AG08395 (cell line): ENCODE measurements at places on chromosomes 4 and X.

DNA sequence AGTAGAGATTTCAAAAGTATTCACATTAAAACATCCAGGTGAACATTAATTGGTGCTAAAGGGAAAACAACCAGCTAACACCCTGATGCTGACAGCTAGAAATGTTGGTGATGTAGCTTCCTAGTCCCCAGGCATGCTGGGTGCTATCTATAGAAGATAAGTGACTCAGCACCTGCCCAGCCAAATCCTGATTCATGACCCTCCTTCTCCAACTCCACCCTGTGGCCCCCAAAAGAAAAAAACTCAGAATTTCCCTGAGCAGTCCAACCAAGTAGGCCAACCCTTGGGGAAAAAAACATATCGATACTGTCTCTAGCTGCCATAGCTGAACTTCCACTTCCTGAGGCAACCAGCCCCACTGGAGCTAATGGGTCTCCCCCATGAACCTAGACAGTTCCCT, 197.6 kb upstream of the KLF3 start:
- DNase-seq: no peak

GRCh38 chrX:11059933-11060332, 51.2 kb upstream of the HCCS start:
- DNase-seq: no peak

GRCh38 chr4:160299177-160299576, 1196.3 kb downstream of the RAPGEF2 start:
- DNase-seq: no peak

DNA sequence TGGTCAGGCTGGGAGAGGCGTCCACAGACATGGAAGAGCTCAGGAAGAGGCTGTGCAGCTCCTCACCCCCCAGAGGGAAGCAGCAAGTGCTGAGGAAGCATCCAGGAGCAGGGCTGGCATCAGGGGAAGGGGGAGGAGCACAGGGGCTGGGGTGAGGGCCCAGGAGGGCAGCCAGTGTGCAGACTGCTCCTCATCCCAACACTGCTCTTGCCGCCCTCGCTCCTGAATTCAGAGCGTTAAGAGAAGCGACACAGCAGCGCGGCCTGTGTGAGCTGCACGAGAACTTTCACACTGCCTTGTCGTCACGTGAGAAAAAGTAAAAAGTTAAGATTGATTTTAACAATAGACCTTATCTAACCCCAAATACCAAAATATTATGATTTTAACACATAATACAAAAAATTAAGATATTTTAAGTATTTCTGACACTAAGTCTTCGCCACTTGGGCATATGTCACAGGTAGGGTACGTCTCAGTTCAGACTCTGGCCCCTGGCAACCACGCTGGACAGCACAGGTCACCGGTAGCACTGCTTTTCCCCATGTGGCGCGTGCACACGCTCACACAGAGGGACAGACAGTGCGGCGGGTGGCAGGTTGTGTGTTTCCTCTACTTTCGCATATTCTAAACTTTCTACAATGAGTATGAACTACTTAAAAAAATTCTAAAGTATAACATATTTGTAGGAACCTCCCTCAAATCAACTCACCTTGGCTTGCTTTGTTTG, 19.7 kb downstream of the NOP14 start:
- DNase-seq: no peak

DNA sequence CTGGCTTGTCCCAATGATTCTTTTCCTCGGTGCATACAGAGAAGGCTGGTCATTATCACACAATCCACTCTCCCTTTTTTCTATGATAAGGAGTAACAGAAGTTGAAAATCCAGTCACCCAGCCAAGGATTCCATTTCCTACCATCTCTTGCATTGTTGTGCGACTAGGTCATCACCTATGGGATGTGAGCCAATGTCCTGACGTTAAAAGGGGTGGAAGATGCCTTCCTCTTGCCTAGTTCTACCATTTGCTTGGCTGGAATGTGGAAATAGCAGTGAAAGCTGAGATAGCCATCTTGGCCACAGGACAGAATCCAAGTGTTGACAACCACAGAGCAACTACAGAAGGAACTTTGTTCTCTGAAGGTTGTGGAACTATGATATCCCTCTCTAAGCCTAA, 132.2 kb upstream of the KIT start:
- peak; percentile 91 for DNase-seq

DNA sequence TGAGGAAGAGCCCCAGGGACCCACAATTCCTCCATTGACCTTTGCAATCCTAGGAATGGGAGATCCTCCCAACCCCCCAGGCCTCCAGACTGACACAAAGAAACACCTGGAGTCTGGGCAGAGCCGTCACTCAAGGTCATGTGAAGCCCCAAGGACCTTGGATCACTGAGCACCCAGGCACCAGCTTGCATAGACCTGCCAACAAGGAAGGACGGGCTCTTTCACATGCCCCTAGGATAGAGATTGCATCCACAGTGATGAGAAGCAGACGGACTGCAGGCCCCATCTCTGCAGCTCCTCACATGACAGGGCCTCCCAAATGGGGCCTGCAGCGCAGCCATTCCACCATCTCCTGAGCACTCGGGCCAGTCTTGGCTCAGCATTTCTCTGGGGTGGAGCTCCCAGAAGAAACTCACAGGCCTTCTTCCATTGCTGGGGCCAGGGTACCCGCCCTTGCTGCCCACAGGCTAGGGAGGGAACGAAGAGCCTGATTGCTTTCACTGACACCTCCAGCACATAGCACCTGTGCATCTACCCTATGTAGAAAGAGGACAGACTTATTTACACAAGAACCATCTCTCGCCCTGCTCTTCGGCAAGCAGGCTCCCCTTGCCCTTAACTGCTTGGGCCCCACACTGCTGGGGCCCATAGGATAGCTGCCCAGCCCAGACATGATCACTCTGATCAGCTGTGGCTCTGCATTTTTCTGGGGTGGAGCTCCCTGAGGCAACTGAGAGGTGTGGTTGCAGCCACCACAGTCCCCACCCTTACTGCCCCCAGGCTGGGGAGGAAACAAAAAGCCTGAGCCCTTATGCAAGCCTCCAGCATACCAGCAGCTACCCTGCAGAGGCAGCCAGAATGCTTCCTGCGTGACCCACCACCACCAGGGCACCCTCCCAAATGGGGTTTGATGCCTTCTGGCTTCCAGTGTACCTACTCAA, 185.7 kb upstream of the ZCCHC13 start:
- DNase-seq: no peak

DNA sequence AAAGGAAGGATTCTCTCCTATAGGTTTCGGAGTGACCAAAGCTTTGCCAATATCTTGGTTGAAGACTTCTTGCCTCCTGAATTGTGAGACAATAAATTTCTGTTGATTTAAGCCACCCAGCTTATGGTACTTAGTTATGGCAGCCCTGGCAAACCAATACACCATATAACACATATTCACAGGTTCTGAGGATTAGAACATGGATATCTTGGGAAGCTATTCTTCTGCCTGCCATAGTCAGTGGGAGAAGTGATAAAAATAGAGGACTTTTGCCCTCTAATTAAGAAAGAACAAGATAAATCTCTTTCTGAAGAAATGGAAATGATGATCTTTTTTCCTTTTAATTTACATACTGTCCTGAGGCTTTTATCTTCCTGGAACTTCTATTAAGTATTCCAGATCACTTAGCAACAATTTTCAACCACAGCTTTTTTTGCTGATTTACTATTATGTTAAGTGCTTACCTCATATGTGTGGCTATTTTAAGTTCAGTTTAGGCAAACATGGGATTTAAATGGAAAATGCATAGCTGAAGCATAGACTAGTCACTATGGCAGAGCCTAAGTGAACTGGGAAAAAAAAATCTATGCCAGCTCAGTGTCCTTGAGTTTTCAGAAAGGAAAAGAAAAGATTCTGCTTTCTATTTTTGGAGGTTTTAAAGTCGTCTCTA, 381.7 kb downstream of the STPG2 start:
- no peak for DNase-seq

DNA sequence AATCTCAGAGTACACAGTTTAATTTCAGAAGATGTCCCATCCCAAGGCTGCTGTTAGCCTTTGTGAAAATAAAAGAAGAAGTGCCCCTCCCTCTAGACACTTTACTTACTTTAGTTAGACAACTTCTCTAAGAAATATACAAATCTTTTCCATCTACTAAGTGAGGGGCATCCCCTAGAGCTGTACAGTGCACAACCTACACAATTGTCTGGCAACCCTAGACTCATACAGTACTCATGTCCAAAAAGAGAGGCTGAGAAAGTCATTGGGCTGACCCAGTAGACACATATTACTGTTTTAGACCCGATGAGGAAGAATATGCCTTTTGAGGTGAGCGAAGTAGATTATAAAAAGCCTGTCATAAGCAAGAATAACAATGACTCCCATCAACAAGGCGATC, 297.6 kb downstream of the IDS start:
- no peak for DNase-seq

DNA sequence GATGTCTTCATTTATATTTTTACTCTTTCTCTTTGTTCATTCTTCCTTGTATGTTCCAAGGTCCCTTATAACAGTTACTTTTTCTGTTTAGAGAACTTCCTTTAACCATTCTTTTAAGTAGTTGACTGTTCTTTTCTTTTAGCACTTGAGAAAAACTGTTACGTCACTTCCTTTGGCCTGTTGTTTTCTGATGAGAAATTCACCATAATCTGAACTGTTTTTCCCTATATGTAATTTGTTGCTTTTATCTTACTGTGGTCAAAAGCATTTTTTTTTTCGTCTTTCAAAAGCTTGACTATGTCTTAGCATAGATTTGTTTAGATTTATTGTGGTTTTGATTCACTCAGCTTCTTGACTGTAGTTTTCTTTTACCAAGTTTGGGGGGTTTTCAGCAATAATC, 1660.3 kb upstream of the PCDH10 start:
- no peak for DNase-seq

DNA sequence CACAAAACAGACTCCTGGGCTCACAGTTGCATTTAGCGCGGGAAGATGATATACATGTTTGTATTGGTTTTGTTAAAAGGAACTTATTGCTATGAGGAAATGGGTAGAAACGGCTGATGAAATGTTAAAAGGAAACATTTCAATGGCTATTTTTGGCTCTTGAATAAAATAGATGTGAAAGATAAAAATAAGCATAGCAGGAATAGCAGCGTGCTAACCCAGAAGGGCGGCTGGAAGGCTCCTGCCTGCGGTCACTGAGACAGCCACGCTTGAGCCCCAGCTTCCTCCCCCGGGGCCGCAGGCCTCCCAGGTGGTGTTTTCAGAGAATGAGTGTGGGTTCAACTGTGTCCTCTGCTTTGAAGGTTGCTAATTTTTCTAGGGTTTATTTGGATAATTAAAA, 35.0 kb upstream of the CLCN4 start:
- no peak for DNase-seq

DNA sequence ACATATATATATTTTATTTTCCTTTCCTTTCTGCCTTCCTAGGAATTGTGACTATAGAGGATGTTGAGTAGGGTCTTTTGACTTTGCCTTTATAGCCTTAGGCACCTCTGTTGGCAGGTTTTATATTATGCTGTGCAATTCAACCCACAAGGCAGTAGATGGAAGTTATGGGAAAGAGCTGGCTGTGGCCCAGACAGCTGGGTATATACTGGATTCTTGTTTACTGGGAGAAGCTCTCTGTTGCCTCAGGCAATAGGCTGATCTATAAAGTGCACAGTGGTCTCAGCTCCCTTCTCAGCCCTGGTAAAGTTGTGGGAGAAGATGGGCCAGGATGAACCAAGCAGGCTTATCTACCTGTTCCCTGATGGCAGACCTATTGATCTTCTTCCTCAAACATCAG, 342.0 kb downstream of the GBA3 start:
- no peak for DNase-seq

DNA sequence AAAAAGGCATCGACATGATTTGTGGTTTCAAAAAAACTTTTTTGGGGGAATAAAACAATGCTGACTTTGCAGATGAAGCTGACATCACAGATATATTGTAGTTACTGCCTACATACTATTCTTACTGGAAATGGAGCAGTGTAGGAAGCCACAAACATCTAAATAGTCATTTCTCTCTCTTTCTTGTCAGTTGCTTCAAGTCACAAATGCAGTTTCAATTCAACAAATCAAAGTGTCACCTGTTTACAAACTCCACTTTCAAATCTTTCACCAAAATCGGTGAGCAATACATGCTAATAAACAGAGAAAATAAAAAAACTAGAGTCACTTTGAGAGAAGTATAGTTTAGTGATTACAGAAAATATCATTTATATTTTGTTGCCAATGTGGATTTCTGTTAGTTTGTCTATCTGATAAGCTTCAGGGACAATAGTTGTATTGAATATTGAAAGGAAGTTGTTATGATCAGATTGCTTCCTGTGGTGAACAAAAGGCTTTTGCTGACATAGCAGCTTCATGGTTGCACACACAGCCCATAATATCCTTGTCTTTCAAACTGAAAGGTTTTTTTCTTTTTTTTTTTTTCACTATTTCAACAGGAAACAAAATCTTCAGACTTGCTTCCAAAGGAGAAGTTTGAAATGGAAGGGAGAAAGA, 49.7 kb upstream of the PTPN13 start:
- DNase-seq: no peak

DNA sequence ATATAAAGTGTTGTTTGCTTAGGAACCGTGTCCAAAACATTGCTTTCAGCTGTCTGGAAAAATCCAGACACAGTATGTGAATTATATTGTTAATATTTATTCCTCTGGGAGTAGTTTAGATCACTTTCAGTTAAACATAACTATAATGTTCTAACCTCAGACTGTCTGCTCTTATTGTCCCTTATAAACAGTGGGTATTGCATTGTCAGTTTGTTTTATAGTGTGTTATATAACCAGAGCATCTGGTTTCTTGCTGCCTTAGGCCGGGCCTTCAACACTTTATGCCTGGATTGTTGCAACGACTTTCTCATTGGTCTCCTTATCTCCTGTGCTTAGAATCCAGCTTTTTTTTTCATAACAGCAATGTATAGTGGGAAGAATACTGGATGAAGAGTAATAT, 26.4 kb downstream of the ATG4A start:
- DNase-seq: no peak

- DNase-seq: no peak
Observed at GRCh38 chrX:150005027-150005426, 66.7 kb upstream of the EOLA2 start.

GRCh38 chr4:48499551-48500066, 9.6 kb downstream of the ZAR1 start:
- no peak for DNase-seq

- DNase-seq: no peak
Observed at GRCh38 chr4:950136-951020, 18.1 kb downstream of the TMEM175 start.

GRCh38 chr4:118141240-118141639, 107.0 kb downstream of the NDST3 start:
- no peak for DNase-seq

- DNase-seq: no peak
Observed at GRCh38 chr4:2825740-2826139, 17.9 kb upstream of the ADD1 start.

- peak; percentile 51 for DNase-seq
Observed at GRCh38 chrX:112834031-112834845, 6.4 kb downstream of the AMOT start.

GRCh38 chr4:47050761-47051725, 19.7 kb downstream of the GABRB1 start:
- DNase-seq: no peak

GRCh38 chrX:19659929-19660328, 144.6 kb upstream of the MAP3K15 start:
- DNase-seq: no peak

- DNase-seq: no peak
Observed at GRCh38 chr4:110371016-110371770, 104.8 kb upstream of the ENPEP start.

GRCh38 chr4:39204543-39204942, 22.2 kb downstream of the WDR19 start:
- no peak for DNase-seq

GRCh38 chr4:183229397-183229796, 90.7 kb downstream of the CLDN22 start:
- DNase-seq: no peak

GRCh38 chrX:7334253-7334935, 186.4 kb upstream of the PUDP start:
- peak; percentile 67 for DNase-seq

- DNase-seq: no peak
Observed at GRCh38 chr4:147076179-147076578, 130.5 kb upstream of the TTC29 start.
